ENCODE measurements at places on chromosomes 4 and X.

DNA sequence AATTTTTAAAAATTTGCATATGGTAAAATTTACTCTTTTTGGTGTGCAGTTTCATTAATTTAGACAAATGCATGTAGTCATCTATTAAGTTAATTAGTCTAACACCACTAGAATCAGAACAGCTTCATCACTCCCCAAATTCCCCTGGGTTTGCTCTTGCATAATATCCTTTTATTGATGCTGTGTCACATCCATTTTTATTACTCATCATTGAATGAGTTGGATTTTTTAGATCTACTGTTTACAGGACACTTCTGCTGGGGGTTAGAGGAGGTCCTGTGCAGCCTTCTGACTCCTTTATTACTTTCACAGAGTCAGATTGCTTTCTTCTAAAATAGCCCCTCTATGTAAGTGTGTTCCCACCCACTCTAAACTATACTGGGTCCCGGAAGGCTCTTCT, 65.9 kb downstream of the MTHFD2L start:
- no peak for DNase-seq

GRCh38 chr4:159551281-159551680, 448.4 kb downstream of the RAPGEF2 start:
- no peak for DNase-seq

DNA sequence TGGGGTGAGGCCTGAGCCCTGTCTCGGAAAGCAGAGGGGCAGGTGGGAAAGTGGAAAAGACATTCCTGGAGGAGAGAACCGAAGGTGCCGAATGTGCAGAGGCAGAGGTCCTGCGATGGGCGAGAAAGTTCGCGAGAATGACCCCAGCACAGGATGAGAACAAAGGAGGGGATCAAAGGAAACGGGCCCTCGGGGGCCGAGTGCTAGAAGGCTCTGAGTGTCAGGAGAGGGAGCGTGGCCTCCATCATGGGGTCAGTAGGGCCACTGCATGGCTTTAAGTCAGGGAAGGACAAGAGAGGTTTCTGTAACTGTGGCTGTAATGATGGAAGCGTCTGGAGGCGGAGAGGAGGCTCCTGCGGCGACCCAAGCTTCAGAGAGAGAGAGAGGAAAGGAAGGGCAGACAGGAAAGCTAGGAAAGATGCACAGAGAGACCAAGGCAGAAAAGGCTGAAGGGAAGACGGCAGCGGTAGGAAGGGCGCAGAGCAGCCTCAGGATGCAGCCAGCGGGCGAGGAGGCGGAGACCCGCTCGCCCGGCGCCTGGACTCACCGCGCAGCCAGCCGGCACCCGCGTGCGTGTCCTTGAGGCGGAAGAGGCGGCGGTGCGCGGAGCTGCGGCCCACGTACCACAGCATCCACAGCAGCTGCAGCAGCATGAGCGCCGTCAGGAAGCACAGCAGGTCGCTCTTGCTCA, 669 bp downstream of the OTOP1 start:
- no peak for DNase-seq

- no peak for DNase-seq
Observed at GRCh38 chrX:97529536-97530200, 646.0 kb downstream of the RPA4 start.

DNA sequence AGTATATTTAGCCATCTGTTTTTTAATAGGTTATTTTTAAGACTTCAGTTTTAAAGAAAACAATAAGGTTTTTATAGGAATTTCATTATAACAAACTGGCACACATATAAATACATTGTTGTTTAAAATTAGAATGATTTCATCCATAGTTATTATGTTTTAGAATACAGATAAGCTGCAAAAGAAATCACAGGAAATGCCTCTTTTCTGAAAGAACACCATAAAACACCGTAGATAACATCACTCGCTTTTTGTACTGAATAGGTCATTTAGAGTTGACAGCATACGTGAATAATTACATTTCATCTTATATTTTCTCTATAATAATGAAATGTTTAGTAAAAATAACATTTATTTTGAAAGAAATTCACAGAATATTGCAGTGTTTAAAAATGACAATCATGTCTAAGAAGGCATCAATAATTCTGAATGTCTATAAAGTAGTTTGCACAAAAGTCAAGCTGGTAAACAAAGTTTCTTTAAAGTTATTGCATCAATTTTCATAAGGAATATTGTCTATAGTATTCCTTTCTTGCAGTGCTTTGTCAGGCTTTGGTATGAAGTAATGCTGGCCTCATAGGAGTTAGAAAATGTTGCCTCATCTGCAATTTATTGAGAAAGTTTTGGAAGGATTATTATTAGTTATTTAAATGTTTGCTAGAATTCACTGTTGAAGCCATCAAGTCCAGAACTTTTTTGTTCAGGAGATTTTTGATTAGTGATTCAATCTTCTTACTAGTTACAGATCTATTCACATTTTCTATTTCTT, 17.9 kb upstream of the VEGFC start:
- DNase-seq, result no peak

DNA sequence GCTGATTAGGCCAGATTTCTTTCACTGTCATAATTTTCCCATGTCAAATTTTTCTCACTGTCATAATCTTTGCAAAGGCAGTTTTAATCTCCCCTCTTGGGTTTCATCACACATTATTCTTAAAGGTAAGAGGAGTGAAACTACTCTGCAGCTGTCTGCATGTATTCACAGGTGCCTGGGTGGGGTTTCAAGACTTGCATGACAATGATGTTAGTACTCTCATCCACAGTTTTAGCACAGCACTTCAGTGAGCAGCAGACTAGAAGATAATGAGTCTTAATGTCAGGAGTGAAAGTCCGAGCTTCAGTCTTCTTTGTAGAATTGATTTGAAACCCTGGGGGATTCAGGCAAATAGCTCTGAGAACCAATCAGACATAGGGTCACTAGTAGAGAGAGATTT, 182.5 kb upstream of the GALNT7 start:
- no peak for DNase-seq

DNA sequence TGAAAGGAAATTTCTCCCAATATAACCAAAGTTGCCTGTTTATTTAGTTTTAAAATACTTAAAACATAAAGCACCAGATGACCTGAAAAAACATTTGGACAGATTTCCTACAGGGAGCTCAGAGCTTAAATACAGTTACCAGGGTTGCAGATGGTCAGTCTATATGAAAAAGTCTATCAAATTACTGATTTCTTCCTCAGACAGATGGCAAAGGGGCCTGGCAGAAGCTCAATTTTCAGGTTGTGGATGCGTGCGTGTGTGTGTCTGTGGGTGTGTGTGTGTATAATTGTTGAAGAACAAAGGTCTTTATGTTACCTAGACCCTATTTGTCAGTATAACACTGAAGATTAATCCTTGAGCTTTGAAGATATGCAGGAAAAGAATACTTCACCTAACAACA, 169.4 kb downstream of the MAD2L1 start:
- no peak for DNase-seq

DNA sequence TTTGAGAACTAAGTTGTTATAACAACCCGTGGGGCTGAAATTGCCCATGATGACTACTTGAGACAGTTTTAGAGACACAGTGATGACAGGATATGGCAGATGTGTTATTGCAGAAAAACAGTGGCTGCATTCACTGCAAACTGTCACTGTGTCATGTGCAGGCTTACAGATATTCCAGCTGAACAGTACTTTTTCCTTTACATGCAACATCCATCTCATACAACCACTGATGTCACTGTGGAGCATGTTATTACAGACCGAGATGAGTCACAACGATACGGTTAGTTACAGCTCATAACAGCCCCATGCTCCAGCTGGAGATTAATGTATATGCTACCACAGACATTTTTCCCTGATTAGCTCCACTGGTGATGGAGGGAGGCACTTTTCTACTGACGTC, 207.4 kb downstream of the TMA16 start:
- no peak for DNase-seq

DNA sequence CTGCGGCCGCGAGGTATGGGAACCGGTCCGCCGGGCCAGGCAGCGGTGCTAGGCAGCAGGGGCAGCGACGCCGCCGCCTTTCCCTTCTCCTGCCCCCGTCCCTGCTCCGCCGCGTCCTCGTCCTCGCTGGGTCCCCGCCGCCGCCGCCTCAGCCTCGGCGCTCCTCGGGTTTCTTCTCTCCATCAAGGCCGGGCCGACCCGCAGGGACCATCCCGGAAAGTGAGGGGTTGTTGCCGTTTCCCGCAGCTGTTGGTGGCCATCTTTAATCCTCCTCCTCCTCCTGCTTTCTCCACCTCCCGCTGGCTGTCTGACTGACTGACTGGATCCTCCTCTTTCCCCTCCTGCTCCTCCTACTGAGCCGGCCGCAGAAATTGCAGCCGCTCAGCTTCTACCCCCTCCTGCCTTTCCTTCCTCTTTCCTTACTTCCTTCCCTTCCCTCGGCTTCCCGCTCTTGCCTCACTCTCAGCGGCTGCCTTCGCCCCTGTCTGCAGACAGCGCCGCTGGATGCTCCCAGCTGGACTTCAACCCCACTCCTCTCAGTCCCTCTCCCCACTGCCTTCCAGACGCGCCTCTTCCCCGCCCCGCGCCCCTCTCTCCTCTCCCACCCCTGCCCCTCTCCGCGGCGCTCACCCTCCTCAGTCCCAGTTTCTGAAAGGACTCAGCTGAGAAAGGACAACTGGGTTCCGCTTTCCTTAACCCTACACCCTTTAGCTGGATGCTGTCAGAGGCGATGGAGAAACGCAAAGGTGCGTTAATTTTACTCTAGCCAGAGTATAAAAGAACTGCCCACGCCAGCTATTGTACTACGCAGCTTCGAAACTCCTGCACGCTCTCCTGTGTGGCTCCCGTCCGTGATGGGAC, at the start of gene WDFY3:
TSS of gene WDFY3 (minus strand) at position 309 of the 861 bp plus-strand sequence. CDS start 106,099 bp downstream, outside the sequence.
- no peak for DNase-seq

GRCh38 chrX:16307950-16308349, 140.7 kb downstream of the MAGEB17 start:
- no peak for DNase-seq

DNA sequence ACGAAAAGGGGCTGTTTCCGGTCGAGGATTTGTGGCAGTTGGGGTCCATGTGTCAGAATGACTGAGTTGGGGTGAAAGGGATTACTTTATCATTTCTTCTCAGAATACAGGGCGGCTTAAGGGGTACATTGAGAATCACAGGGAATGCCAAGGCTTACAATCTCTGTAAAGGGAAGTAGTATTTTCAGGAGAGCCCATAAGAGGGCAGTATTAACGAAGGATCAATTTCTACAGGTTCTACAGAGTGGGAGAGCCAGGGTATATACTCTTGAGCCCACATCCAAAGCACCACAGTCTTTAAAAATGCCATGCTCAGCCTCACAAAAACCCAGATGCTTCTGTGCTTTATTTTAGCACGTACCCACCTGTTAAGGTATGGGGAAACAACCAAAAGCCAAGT, 67.7 kb upstream of the ZXDA start:
- DNase-seq, result no peak

All from T-helper 1 cell (primary cell).